ENCODE measurements at places on chromosomes 1 and 21.

GRCh38 chr1:29703596-29704370 lies 467.5 kb downstream of the PTPRU start:
- H3K36me3 ChIP-seq: no peaks in the 10 kb centered on the region
- H3K27me3 ChIP-seq: no peaks in the 10 kb centered on the region
- no peak for DNase-seq
- H3K4me3 ChIP-seq: no peak overlapping the region

DNA sequence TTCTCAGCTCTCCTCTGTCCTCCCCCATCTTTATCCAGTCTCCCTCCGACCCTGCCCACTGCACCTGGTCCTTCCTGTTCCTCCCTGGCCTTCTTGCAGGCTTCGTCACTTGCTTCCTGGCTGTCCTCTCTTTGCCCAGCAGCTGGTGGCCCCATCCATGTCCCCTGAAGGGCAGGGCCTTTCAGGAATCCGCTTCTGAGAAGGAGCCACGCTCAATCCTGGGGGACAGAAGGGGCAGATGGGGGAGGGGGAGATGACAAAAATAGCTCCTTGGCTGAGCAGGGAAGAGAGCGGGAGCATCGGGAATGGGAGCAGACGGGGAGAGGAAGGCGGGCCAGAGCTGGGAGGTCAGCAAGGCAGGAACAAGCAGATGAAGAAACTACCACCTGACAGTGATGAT lies 40.7 kb downstream of the SLC30A1 start:
- no peaks in the 10 kb centered on the region for H3K27me3 ChIP-seq
- no peaks in the 10 kb centered on the region for H3K36me3 ChIP-seq
- no peak for DNase-seq
- no peak overlapping the region for H3K27ac ChIP-seq

DNA sequence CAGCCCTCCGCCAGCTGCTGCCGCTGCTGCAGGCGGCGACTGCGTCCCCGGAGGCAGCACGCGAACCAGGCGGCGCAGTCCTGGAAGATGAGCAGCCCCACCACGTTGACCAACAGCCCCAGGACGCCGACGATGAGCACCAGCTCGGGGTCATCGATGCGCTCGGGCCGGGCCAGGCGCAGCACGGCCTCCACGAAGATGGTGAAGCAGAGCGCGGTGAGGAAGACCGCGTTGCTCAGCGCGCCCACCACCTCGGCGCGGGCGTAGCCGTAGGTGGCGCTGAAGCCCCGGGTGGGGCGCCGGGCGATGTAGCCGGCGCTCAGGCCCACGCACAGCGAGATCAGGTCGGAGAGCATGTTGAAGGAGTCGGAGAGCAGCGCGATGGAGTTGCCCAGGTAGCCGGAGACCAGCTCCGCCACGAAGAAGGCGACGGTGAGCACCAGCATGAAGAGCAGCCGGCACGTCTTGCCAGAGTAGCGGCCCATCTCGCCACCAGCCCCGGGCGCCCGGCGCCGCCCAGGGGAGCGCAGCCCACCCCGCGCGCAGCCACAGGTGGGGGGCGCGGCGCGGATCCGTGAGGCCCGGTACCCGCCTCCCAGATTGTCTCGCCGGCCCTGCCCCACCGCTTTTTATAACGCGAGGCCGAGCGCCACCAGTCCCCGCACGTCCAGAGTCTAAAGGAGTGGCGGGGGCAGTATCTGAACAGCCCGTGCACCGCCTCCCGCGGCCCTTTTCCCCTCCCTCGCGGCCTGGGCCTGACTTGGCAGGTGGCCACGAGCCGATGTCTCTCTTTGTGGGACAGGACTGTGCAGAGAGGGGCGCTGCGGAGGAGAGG lies at the start of gene SLC30A10:
TSS of gene SLC30A10 (minus strand) at position 602 of the 835 bp plus-strand sequence. CDS start at position 485, 117 bp downstream.
- no peaks in the 10 kb centered on the region for H3K36me3 ChIP-seq
- peak; percentile 70 for DNase-seq
- no peaks in the 10 kb centered on the region for H3K27me3 ChIP-seq

DNA sequence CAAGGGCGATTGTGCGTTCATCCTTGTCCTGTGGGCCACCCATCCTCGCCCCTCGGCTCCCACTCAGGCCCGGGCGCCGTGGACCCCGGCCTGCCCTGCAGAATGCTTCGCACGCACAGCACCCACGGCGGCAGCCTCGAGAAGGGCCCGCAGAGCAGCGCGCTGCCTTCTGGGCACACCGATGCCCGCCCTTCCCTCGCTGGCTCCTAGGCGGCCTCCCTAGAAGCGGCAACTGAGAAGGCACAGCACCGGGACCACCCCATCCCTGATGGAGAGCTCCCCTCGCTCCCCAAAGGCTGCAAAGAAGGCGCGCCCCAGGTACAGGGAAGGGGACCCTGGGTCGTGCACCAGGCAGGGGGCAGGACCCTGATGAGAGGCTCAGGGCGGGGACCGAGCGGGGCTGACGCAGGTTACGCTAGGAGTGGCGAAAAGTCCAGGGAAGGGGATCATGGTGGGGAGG lies 971 bp downstream of the CAPZB start:
- peak overlapping the region; percentile 75 for H3K4me3 ChIP-seq
- peak overlapping the region; percentile 100 for H3K27ac ChIP-seq
- H3K27me3 ChIP-seq: no peaks in the 10 kb centered on the region
- peaks cover 55% of the 10 kb centered on the region for H3K4me1 ChIP-seq
- DNase-seq: no peak

DNA sequence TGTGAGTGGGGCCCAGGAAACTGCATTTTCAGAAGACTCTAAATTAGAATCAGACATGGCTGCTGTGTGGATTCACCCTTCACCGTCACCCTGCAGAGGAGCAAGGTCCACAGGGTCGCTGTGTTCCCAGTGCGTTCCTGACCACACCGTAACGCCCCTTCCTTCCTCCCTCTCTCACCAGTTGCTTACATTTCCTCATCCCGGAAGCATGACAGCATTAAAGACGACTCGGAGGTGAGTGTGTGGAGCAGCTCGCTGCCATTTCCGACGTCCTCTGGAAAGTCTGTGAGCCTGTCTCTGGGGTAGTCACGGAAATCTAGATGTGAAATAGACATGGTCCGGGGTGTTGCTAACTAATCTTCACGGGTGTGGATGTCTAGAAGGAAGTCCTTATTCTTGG lies 45.9 kb downstream of the FAAP20 start:
- no peak overlapping the region for H3K27ac ChIP-seq
- no peaks in the 10 kb centered on the region for H3K27me3 ChIP-seq
- no peak overlapping the region for H3K4me3 ChIP-seq

- no peaks in the 10 kb centered on the region for H3K27me3 ChIP-seq
- H3K27ac ChIP-seq: no peak overlapping the region
- H3K4me3 ChIP-seq: no peak overlapping the region
These were observed 116.9 kb upstream of the NGF start for GRCh38 chr1:115454837-115455511.

GRCh38 chr21:33566514-33566913 lies 22.0 kb downstream of the DONSON start:
- no peak overlapping the region for H3K27ac ChIP-seq
- no peak for DNase-seq
- peaks cover 27% of the 10 kb centered on the region for H3K36me3 ChIP-seq

- H3K4me3 ChIP-seq: peak within 1 kb of the TSS; percentile 63
- H3K36me3 ChIP-seq: no peaks in the 10 kb centered on the region
- peaks cover 13% of the 10 kb centered on the region for H3K4me1 ChIP-seq
- no peaks in the 10 kb centered on the region for H3K27me3 ChIP-seq
- DNase-seq: peak; percentile 93
These were observed at the start of gene RGL1 for GRCh38 chr1:183804916-183805841. RGL1 (plus strand) TSS chr1:183805120; CDS start chr1:183805298, 178 bp downstream.

- H3K27me3 ChIP-seq: no peaks in the 10 kb centered on the region
- H3K36me3 ChIP-seq: peaks cover 30% of the 10 kb centered on the region
- H3K27ac ChIP-seq: peak overlapping the region; percentile 87
- DNase-seq: no peak
- no peak overlapping the region for H3K4me3 ChIP-seq
These were observed 13.5 kb downstream of the SLC37A1 start for GRCh38 chr21:42527127-42527488.

- H3K27me3 ChIP-seq: no peaks in the 10 kb centered on the region
- no peak for DNase-seq
- H3K27ac ChIP-seq: peak overlapping the region; percentile 77
- peaks cover 88% of the 10 kb centered on the region for H3K36me3 ChIP-seq
These were observed 14.9 kb downstream of the ETS2 start for GRCh38 chr21:38820471-38821239.

- H3K27me3 ChIP-seq: no peaks in the 10 kb centered on the region
- no peak overlapping the region for H3K27ac ChIP-seq
- H3K36me3 ChIP-seq: no peaks in the 10 kb centered on the region
- H3K4me1 ChIP-seq: peaks cover 14% of the 10 kb centered on the region
These were observed 95.0 kb downstream of the CACHD1 start for GRCh38 chr1:64564891-64565290.

DNA sequence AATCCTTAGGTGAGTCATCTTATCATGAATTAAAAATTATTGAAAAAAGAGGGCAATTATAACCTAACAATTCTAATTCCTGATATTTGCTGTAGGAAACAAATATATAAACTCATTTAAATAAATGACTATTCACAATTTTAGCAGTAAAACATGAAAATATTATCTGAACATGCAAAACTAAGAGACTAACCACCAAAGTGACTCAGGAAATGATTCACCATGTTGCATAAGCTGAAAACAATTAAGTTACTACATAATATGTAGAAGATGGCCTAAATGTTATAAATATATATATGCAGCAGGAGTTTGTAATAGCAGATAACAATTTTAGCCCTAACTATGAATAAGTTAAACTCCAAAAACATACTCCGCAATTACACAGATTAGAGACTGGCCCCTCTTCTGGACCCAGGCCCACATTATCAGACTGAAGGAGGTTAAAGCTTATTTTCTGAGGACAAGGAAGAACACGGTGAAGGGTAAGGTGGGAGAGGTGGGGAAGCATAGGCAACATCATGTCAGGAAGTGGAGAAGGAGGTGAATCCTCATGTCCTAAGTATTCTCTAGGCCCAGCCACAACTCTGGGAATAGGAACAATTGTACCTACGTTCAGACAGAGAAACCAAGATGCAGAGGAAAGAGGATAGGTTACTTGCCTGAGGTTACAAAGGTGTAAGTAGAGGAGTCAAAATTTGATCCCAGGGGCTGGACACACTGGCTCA lies 15.6 kb upstream of the AIM2 start:
- no peaks in the 10 kb centered on the region for H3K27me3 ChIP-seq
- H3K36me3 ChIP-seq: no peaks in the 10 kb centered on the region
- DNase-seq: no peak
- no peak overlapping the region for H3K27ac ChIP-seq
- H3K4me3 ChIP-seq: no peak overlapping the region
- no peaks in the 10 kb centered on the region for H3K4me1 ChIP-seq

- H3K4me1 ChIP-seq: no peaks in the 10 kb centered on the region
- H3K27ac ChIP-seq: no peak overlapping the region
- no peak for DNase-seq
These were observed 1.2 kb downstream of the SLAMF7 start for GRCh38 chr1:160740133-160740688.

DNA sequence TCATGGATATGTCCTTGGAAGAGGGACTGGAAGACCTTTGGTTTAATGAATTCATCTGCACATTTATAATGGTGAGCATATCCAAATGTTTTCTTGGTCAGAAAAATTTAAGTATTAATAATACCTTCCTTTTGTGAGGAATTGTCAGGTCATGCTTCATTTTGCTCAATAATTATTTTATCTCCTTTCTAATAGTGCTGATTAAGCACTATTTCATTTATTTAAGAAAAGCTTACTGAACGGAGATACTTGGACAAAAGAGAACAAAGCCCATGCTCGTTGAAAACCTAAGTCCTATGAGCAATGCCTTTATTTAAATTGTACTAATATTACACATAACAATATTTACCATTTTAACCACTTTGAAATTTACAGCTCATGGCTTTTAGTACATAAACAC lies 281.5 kb downstream of the PDE4B start:
- H3K27ac ChIP-seq: no peak overlapping the region
- no peaks in the 10 kb centered on the region for H3K4me1 ChIP-seq
- no peaks in the 10 kb centered on the region for H3K27me3 ChIP-seq
- H3K4me3 ChIP-seq: no peak overlapping the region
- DNase-seq: no peak

DNA sequence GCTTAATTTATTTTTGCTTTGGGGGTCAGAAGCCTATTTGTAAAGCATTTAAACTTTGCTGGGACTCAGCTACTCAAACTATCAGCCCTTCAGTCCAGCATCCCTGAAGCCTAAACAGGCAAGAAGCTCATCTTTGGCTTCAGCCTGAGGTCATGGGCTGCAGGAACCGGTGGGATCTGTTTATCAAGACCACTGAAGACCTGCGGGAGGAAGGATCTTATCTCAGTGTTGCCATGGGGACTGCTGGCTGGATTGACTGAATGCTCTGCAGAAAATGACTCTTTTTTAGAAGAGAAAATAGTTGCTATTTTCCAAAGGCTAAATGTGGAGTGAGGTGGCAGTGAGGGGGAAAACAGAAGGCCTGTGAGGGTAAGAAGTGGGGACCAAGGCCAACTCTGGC lies 20.6 kb upstream of the ATP1B1 start:
- H3K36me3 ChIP-seq: no peaks in the 10 kb centered on the region
- peaks cover 25% of the 10 kb centered on the region for H3K4me1 ChIP-seq
- H3K27me3 ChIP-seq: no peaks in the 10 kb centered on the region
- no peak overlapping the region for H3K4me3 ChIP-seq
- H3K27ac ChIP-seq: no peak overlapping the region

GRCh38 chr1:198491028-198491427 lies 49.5 kb downstream of the ATP6V1G3 start:
- H3K4me3 ChIP-seq: no peak overlapping the region
- H3K27me3 ChIP-seq: no peaks in the 10 kb centered on the region
- DNase-seq: no peak
- H3K36me3 ChIP-seq: no peaks in the 10 kb centered on the region
- H3K27ac ChIP-seq: no peak overlapping the region

DNA sequence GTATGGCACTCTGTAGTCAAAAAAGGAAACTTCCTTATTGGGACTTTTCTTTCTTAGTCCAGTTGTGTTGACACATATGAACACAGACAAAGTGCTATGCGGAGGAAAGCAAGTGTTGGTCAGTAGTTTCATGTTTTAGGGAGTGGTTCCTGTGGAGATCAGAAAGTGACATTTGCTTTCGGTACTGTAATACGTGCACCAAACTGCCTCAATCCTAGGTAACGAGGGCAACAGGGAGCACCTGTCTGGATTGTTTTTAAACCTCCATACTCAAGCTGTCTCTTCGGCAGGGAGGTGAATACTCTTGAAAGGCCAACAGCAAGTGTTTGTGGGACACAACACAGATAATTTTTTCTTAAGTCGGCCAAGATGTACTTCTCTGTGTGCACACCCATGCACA lies 9.1 kb downstream of the RHOU start:
- H3K27ac ChIP-seq: no peak overlapping the region
- no peak for DNase-seq
- no peaks in the 10 kb centered on the region for H3K27me3 ChIP-seq
- H3K4me3 ChIP-seq: no peak overlapping the region

- no peak for DNase-seq
- no peaks in the 10 kb centered on the region for H3K36me3 ChIP-seq
- H3K27me3 ChIP-seq: no peaks in the 10 kb centered on the region
These were observed 37.4 kb upstream of the ERRFI1 start for GRCh38 chr1:8063298-8064036.

- no peak overlapping the region for H3K4me3 ChIP-seq
- DNase-seq: peak; percentile 78
- no peaks in the 10 kb centered on the region for H3K36me3 ChIP-seq
- H3K27ac ChIP-seq: no peak overlapping the region
- no peaks in the 10 kb centered on the region for H3K27me3 ChIP-seq
These were observed 77.6 kb upstream of the CHRM3 start for GRCh38 chr1:239308701-239309333.
